Panc1 (cell line): ENCODE measurements at places on chromosomes 12 and 14. TPM values are rescaled to one million over a fixed set of nuclear protein-coding genes. Genes with fewer than 3 reads are reported as not detected.

GRCh38 chr12:65965358-65965757 is 141.1 kb downstream of the HMGA2 start:
- no peak for DNase-seq

DNA sequence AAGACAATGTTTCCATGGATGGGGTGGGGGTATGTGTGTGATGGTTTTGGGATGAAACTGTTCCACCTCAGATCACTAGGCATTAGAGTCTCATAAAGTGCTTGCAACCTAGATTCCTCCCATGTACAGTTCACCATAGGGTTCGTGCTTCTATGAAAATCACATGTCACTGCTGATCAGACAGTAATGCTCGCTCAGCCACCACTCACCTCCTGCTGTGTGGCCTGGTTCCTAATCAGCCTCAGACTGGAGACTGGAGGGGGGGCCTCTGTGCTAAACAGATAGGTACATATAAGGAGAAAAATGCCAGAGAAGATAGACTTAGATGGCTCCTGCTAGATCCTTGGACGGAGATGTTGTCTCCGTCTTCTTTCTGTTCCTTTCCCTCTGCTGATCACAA is 1296.9 kb upstream of the SEL1L start:
- no peak for DNase-seq

- no peak for DNase-seq
These were observed 21.1 kb upstream of the LGALS3 start for GRCh38 chr14:55107766-55108554.

DNA sequence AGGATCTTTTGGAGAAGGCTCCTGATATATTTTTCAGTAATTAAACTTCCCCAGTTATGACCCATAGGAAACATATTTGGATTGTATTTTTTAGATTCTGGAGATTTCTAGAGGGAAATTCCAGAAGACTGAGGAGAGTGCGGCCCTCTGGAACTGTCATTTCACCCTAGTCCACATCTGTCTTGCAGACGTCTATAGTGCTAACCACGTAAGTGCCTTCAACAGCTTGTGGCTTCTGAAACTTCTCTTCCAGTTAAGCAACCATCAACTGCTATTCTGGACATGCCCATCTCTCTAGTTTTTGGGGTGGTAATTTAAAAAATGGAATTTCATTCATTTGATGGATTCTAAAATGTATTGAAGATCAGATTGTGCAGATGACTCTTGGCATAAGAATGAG is 1098.8 kb downstream of the TMEM121 start:
- no peak for DNase-seq

Gene RD3L
- not detected for total RNA-seq

DNA sequence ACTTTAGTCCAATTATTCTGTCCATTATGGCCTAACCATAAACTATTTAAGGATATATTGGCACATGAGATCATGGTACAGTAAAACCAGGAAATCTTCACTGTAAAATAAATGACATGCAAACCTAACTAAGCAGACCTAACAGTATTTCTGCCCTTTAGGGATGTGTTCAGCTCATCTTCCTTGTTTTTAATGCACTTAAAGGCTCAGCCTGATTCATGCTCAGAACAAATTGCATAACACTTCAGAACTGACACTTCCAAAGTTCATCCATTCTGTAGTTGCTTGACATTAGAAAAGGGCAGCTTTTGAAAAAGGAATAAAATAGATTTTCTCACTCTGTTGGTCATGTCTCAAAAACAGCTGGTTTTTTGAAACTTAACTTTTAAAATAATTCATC is 708.5 kb downstream of the C12orf50 start:
- DNase-seq, result no peak

GRCh38 chr12:71214511-71215285 is 56.9 kb upstream of the TSPAN8 start:
- DNase-seq, result no peak
